D721Med (cell line): ENCODE measurements at places on chromosomes 4 and X.

DNA sequence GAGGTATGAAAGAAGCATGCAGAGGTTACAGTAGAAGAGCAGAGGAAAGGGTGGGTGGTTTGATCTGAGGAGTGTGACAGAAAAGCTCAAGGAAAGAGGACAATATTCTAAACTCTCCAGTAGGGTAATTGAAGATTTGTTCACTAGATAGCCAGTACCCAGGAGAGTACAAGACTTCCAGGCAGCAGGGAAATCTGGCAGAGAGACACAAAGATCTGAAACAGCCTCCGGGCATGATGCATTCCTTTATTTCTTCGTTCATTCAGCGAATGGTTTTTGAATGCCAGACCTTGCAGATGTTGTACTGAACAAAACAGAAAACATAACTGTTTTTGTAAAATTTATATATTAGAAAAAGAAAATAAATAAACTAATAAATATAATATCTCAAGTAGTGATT, 766.6 kb downstream of the FAT4 start:
- no peak for DNase-seq

GRCh38 chr4:123600987-123601904, 204.7 kb downstream of the SPRY1 start:
- DNase-seq = no peak

- DNase-seq = no peak
Measured at GRCh38 chr4:133390198-133390855, 241.2 kb downstream of the PCDH10 start.

GRCh38 chrX:83185010-83185409, 323.1 kb upstream of the POU3F4 start:
- no peak for DNase-seq

DNA sequence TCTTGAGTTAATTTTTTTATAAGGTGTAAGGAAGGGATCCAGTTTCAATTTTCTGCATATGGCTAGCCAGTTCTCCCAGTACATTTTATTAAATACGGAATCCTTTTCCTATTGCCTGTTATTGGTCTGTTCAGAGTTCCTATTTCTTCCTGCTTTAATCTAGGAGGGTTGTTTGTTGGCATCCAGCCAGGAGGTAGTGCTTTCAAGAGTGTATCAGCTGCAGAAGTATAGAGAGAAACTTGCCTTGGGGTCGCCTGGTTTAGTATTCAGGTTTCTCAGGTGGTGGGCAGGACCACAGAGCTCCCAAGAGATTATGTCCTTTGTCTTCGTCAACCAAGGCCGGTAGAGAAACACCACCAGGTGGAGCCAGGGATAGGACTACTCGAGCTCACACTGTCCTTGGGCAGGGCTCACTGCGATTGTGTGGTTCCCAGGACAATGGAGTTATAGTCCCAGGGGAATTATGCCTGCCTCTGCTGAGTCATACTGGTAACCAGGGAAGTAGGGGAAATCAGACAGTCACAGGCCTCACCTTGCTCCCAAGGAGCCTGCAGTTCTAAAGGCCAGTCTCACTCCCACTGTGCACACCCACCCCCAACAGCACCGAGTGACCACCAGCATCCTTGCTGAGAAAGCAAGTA, 168.1 kb downstream of the VSIG4 start:
- no peak for DNase-seq

GRCh38 chrX:151323054-151323453, 74.0 kb upstream of the VMA21 start:
- no peak for DNase-seq

- no peak for DNase-seq
Measured at GRCh38 chr4:75030028-75030427, 97.1 kb downstream of the PARM1 start.

- DNase-seq = no peak
Measured at GRCh38 chr4:40199999-40200874, 3.4 kb downstream of the RHOH start.

- no peak for DNase-seq
Measured at GRCh38 chr4:26178854-26179253, 142.0 kb upstream of the RBPJ start.

DNA sequence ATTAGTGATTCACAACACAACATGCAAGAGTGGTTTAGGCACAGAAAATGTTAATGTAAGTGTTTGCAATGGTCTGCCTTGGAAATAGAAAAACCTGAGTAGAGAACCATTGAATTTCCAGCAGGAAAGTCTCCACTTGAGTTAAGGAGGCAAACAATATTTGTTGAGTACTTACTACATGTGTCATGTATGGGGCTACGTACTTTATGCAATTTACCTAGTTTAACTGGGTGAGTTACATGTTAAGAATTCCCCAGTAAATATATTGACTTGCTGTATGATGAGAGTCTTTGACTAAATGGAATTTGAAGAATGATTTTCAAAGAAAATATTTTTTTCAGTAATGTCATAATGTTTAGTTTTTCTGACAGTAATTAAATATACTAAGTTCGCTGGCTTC, 7.8 kb upstream of the NPNT start:
- DNase-seq = no peak

DNA sequence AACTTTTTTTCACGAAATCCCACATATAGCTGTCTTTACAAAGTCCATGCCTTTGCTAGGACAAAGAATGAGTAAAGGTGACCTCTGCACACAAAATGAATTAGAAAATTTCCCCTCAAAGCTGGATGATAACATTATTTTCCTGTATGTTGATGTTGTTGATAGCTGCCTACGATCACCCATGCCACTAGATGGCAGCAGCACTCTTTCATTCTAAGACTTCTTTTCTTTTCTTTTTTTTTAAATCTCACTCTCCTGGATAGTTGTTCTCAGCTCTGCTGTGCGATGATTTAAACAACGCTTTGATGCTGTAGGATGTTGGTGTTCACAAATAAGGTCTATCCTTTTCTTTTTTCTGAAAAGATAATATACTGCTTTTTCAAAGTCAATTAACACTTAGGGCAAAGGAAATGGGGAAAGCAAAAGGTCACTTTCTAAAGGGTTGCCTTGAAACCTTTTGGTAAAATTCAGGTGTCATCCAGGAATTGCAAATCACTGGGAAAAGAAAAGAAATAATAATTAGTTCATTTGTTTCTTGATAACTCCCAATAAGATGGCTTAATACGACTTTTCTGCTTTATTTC, 266.8 kb downstream of the C4orf33 start:
- peak; percentile 36 for DNase-seq

DNA sequence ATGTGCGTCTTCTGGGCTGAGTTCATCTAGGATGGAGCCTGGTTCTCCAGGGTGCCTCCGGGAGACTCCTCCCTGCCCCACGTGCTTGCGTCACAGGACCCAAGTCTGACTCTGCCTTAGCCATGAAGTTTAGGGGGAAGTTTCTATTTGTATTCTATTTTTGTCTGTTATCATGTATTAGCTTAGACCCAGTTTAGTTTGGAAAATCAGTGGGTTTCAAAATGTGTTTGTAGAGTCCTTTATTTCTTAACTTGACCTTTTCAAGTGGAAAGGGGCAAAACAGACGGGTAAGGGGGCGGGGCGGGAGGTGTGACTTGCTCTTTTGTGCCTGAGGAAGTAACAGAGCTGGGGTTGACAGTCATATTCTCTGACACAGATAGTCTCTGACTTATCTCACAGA, 86.0 kb downstream of the HTT start:
- no peak for DNase-seq

GRCh38 chrX:34437586-34437985, 219.5 kb downstream of the TMEM47 start:
- DNase-seq = no peak

DNA sequence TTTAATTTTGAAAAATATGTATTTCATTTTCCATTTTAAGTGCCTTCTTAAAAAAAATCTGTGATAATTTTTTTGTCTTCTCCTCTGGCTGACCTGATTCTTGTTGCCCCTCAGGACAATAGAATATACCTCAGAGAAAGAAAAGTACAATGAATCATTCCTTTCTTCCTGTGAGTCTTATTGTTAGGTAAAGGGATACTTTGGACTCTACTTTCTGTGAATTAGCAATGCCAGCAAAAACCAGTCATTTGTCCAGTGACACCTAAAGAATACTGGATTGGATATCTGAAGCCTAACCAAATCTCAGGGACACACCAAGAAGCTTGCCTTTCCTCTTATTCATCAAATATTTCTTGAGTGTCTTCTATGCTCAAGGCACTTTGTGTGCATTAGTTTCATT, 102.1 kb downstream of the AREG start:
- no peak for DNase-seq

- no peak for DNase-seq
Measured at GRCh38 chr4:179328627-179329026, 1886.4 kb upstream of the AGA start.

DNA sequence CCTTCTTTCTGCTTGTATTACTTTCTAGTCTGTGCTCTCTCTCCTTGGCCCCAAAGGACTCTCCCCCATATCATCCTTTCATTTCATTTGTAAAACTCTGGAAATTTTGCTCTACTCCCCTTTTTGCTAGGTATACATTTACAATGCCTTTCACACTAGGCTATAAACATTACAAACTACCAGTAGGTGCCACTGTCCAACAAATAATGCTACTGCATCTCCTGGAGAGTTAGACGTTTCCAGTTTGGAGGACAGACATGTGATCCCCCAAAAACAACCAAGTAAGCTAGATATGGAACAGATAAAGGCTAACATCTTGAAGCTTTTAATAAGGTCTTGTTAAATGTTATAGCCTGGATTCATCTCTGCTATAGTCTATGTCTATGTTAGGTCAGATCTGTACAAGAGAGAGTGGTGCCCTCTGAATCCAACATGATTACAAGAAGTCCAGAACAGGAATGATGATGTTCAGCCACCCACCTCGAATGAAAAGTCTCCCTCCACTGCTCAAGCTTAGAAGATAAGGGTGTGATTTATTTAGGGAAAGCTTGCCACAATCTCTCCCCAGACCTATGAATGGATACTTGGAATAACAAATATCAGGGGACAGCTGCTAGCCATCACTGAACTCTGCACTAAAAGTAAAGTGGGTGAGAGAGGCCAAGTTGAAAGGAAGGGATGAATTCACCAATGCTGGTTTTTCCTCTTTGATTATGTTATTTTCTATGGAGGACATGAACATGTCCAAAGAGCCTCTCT, 14.3 kb downstream of the CBR4 start:
- no peak for DNase-seq

DNA sequence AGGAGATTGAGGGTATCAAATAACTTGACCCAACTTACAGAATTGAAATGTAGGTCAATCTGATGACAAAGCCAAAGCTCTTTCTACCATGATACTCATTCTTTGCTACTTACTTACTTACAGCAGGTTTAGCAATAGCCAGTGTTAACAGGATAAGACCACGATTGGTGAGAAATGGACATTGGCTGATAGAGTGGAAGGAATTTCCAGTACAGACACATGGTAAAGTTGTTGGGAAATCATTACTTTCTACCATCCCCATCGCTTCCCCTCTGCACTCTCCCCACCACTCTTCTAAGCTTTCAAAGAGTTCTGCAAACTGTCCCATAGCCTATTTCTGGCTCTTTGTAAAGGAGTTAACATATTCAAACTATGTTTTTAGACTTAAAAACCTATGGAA, 119.7 kb downstream of the CHRNA9 start:
- DNase-seq = no peak

DNA sequence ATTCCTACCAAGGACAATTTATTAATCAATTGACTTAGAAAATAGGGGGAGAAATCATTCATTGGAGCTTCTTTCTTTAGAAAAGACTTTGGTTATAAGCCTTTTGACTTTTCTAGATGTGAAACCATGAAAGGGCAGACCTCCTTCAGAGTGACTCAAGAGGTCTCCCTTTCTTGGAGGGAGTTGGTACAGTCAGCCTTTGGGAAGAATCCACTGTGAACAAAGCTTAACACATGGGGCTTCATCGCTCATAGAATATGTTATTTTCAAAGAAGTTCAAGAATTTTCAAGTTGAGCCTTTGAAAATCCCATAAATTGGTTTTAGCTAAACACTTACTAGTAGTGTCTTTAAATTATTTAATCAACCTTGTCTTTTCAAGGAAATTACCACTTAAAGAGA, 28.0 kb downstream of the RIPPLY1 start:
- DNase-seq = no peak

- no peak for DNase-seq
Measured at GRCh38 chr4:62262676-62263075, 1062.5 kb downstream of the ADGRL3 start.

- peak; percentile 53 for DNase-seq
Measured at GRCh38 chr4:139557556-139558110, 1.6 kb upstream of the SETD7 start.

DNA sequence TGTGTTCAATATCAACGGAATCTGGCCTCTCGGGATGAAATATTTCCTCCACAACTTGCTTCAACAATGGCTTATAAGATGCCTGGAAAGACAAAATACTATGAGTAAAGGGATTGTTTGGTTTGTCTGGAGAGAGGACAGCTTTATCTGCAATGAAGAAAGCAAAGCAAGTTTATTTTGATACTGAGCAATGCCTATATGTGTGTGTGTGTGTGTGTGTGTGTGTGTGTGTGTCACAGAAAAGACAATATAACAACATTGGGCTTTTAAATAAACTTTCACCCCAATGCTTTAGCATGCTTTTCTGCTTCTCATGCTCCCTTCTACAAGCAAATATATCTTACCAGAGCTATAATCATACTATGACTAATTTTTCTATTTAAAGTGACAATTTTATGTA, 45.4 kb downstream of the RASL11B start:
- no peak for DNase-seq

DNA sequence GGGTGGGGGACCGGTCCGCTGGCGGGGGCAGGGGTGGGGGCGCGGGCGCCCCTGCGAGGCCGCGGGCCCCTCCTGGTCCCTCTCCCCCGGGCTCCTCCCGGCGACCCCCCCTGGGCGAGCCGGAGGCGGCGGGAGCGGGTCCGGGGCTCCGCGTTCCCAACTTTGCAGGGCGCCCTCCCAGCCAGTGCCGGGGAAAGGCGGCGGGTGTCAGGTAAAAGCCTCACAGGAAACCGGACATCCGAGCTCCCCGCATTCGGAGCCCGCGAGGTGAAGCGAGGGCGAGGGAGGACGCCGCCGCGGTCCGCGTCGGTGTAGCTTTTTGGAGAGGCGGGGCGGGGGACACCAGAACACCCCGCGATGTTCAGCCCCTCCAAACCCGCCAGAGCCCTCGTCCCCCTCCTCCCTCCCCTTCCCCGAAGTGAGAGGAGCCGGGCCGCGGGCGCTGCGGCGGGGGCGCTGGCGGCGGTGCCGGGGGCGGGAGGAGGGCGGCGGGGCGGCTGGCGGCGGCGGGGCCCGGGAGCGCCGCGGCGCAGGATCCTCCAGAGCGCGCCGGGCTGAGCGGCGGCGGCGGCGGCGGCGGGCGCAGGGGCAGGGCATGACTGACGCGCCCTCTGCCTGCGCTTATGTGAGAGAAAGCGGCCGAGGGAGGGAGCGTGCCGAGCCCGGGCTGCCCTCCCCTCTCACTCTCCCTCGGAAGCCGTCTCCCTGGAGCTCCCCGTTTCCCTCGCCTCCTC, at the start of gene VEGFC:
VEGFC (minus strand) TSS at position 597 of the 734 bp plus-strand sequence. CDS start 611 bp downstream, outside the sequence.
- peak; percentile 28 for DNase-seq

GRCh38 chr4:139676913-139677585, 11.4 kb downstream of the MGST2 start:
- DNase-seq = no peak

- no peak for DNase-seq
Measured at GRCh38 chr4:10336471-10336870, 120.8 kb downstream of the ZNF518B start.

GRCh38 chr4:23978002-23978401, 88.2 kb upstream of the PPARGC1A start:
- DNase-seq = no peak
